ENCODE measurements at places on chromosomes 1 and 21.

GRCh38 chr1:178646821-178647220 lies 78.2 kb upstream of the RALGPS2 start:
- DNase-seq, result no peak

DNA sequence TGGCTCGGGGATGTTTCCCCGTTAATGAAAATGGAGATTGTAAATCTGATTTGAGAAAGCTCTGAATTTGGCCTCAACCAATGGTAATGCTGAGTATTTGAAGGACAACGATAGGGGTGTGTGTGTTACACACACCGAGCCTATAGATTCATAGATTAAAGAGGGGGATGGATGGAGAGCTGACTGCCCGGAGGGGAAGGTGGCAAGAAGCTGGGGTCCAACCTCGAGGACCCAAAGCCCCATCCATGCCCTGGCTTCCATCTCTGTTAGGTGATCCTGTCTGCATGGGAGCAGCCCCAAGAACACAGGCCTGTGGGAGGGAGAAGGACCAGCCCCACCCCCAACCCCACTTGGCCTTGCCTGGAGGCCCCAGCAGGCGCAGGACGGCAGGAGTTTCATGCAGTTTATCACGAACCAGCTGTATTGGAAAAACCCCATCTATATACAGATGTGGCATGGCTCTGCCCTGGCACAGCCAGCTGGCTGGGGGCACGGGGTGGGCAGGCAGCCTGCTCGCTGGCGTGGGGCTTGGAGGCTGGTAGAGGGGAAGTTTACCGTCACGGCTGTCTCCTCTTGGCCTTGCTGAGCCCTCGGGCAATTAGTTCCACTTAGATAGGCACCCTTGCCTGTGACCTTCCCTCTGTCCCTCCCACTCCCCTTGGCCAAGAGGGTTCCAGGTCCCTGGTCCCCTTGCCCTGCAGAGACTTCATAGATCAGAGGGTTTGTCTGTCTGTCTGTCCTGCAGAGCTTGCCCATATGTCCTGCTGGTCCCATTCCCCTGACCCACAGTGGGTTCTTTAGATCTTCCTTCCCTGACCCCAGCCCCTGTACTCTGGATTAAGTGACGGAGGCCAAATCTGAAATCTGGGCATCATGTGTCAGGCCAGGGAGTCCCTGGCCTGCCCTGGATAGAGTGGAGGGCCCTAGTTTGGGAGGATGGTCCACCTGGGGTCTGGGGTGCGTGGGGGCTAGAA lies 3.0 kb downstream of the HSPB7 start:
- peak; percentile 46 for DNase-seq

- DNase-seq, result no peak
Measured at GRCh38 chr21:25466470-25466869, 140.8 kb downstream of the MRPL39 start.

- DNase-seq, result no peak
Measured at GRCh38 chr21:32949701-32950100, 76.0 kb upstream of the OLIG2 start.

GRCh38 chr1:9395018-9395417 lies 102.3 kb downstream of the SPSB1 start:
- no peak for DNase-seq

DNA sequence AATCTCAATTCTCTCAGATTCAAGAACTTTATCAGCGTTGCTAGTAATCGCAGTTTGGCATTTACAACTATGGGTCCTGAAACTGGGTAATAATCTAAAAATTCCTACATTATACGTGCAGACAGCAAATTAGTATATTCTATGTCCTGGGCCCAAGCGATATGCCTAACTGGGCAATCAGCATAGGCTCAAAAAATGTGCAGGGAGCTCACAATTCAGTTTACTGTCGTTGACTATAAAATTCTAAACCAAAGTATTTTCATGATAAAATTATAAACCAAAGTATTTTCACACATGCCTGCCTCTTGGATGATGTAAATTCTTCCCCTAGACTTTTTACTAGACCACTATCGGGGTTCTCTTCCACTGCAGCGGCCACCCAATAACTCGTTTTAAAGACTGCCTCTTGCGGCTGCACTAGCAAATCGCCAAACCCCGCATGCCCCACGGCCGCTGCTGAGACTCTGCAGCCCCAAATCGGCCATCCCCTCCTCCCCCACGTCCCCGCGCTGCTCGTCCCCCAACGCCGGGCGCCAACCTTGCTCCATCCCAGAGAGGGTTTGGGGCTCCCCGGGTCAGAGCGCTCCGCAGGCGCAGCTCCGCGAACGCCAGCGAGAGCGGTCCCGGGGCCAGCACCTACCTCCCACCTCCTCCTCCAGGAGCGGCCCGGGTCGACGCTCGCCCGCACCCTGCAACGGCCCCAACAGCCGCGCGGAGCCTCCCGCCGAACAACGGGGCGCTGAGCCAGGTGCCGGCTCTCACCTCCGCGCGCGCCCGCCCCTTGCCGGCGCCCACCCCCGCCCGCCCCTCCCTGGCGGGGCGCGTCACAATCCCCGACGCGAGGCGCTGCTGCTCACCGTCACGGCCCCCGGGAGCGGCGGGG lies 506 bp downstream of the SSX2IP start:
- DNase-seq, result no peak

GRCh38 chr1:220044678-220045355 lies 1.5 kb downstream of the EPRS1 start:
- no peak for DNase-seq

- DNase-seq, result no peak
Measured at GRCh38 chr1:178241057-178241456, 147.2 kb downstream of the RASAL2 start.

DNA sequence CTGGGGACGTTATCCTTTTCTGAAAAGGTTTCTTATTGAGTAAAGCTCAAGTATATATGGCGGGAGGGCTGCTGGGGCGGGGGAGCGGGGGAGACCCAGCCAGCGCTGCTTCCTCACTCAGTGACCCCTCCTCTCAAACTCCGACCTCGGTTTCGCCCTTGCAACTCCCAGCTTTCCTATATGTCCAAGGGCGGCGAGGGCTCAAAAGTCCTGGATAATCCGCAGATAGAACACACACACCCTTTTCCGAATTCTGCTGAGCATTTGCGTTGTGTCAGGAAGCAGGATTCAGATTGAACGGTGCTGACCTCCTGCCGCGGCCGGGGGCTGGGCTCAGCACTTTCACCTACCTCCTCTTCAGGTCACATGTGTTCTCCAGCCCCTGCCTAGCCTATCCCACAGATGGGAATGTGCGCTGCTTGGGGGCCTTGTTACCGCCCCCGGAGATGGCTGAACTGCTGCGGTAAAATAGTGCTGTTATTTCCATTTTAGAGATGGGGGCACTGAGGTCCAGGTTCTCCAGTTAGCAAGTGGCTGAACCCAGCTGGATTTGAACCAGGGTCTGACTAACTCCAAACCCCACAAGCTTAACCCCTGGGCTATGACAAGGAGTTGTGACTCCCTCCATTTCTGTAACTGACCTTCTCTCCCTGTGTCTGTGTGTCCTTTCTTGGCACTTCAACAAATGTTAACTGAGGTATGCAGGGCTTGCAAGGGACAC lies 795 bp upstream of the AHDC1 start:
- DNase-seq, result no peak

- DNase-seq, result peak; percentile 19
Measured at GRCh38 chr1:201254625-201255478, 28.5 kb upstream of the PKP1 start.

DNA sequence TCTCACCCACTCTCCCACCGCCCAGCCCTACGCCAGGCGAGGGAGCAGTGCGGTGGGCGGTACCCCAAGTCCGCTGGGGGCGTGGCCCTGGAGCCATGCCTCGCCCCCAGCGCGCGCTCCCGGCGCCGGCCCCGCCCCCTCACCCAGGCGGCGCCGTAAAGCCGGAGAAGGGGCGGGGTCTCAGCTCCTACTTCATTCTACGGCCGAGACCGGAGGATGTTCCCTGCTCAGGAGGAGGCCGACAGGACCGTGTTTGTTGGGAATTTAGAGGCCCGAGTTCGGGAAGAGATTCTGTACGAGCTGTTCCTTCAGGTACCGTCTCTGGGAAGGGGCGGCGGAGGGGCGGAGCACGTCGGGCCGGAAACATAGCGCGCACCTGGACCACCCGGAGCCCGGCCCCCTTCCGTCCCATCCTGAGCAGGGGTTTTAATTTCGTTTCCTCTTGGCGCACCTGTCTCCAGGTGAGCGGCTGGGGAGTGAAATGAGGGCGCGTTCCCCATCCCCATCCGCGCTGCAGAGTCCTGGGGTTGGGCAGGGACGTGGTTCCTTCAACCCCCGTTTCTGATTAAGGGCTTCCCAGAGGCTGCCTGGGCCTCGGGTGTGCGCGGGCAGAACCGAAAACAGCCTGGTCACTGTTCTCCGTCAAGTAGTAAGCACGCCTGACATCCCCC lies at the start of gene RBM11:
Gene RBM11 (plus strand): TSS at position 187 of the 671 bp plus-strand sequence. CDS start 30 bp downstream, at position 217.
- peak; percentile 56 for DNase-seq

DNA sequence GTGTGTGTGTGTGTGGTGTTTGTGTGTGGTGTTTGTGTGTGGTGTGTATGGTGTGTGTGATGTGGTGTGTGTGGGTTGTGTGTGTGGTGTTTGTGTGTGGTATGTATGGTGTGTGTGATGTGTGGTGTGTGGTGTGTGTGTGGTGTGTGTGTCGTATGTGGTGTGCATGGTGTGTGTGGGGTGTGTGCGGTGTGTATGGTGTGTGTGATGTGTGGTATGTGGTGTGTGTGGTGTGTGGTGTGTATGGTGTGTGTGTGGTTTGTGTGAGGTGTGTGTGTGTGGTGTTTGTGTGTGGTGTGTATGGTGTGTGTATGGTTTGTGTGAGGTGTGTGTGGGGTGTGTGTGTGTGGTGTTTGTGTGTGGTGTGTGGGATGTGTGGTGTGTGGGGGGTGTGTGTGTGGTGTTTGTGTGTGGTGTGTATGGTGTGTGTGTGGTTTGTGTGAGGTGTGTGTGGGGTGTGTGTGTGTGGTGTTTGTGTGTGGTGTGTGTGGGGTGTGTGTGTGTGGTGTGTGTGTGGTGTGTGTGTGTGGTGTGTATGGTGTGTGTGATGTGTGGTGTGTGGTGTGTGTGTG lies 106.2 kb upstream of the ADAR start:
- no peak for DNase-seq
